ENCODE measurements at places on chromosomes 1 and 21. TPM values are rescaled to one million over a fixed set of nuclear protein-coding genes. Genes with fewer than 3 reads are reported as not detected.

- no peak for ATAC-seq
Observed at GRCh38 chr1:180160357-180160756, 5.7 kb downstream of the QSOX1 start.

The C1orf50 gene
- 10.7 TPM for total RNA-seq

DNA sequence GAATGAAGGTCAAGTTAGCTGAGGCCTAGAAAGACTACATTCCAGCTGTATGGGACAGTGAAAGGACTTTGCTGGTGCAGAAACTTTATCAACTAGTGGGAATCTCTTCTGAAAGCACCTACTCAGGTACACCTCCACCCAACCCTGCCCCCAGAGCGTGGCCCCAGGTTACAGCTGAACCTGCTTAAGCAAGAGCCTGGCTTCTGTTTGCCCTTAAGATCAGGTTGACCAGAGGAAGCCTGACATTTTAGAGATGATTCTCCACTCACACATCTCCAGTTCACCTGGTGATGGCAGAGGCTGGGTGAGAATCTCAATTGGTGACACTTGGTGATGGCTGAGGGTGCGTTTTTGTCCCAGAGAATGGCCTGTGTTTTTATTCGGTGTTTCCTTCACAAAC, 24.0 kb downstream of the ELAPOR1 start:
- ATAC-seq, result no peak

GRCh38 chr1:55402671-55403464, 187.7 kb upstream of the USP24 start:
- ATAC-seq, result no peak

The KANK4 gene
- not detected for total RNA-seq

DNA sequence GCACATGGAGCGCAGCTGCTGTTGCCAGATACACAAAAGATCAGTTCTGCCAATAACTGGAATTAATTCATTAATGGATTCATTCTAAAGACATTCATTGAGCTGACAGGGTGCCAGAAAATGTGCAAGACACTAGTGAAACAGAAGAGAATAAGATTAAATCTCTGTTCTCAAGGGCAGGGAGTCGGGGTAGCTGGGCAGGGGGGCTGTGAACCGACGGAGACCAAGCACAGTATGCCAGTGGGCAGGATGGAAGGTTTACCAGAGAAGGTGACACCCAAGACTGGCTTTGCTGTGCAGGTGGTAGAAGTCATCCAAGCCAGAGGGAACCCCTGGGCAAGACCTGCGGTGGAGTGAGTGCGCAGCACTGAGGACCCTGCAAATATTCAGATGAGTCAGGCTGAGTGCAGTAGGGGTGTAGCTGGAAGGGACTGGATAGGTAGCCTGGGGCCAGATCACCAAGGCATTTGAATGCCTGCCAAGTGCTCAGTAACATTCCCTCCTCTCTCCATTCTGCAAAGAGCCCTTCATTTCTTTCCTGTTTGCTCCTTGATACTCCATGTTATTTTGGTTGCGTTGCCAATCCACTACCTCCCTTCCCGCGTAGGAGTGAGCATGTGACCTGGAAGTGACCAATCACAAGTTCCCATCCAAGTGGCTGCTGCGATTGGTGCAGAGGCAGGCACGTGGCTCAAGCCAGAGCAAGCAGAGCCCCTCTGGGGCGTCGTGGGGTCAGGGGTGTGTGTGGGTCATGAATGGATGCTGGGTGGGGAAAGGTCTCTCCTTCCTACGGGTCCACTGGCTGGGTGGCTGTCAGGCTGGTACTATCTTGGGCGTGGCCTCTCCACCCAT, 413.1 kb downstream of the PTPRU start:
- ATAC-seq, result no peak

DNA sequence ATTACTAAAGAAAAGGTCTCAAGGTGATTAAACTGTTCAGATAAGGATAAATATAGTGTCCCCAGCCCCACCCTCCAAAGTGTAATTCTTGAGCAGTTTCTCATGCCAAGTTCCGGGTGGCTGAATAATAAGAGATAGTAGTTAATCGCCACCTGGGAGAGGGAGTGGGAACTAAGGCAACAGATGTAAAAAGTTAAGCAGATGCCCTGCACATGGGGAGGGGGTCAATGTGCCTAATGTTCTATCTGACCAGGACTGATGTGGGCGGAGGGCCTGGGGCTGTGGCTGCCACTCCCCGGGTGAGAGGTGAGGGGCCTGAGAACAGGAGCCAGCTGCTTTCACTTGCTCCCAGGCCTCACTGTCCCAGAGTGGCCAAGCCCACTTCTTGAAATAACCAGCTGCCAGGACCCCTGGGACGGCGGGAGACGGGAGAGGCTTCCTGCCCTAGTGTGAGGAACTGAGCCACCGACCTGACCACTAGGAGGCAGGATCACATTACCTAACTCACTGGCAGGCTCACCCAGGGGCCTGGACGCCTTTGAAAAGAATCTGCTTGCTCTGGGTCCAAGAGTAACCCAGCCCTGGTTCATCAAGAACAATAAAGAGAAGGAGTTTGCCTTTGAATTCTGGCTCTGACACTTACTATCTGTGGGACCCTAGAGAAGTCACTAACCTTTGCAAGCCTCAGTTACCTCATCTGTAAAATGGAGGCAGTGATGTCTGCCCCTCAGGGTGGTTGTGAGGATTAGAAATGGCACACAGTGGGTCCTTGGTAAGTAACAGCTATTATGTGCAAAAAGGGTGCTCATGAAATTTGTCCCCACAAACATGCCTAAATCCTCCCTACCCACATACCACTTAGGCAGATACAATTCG, 179.2 kb downstream of the ATG4C start:
- ATAC-seq, result peak; percentile 38

The GJA8 gene
- not detected for total RNA-seq
